ENCODE measurements at places on chromosomes 1 and 21.

- peak; percentile 26 for DNase-seq
Observed at GRCh38 chr1:32464716-32465577, at the start of gene ZBTB8B. TSS of gene ZBTB8B (plus strand) at chr1:32465072. CDS start at chr1:32470625, 5,553 bp downstream.

- no peak for DNase-seq
Observed at GRCh38 chr1:189131576-189131975, 1346.1 kb downstream of the BRINP3 start.

DNA sequence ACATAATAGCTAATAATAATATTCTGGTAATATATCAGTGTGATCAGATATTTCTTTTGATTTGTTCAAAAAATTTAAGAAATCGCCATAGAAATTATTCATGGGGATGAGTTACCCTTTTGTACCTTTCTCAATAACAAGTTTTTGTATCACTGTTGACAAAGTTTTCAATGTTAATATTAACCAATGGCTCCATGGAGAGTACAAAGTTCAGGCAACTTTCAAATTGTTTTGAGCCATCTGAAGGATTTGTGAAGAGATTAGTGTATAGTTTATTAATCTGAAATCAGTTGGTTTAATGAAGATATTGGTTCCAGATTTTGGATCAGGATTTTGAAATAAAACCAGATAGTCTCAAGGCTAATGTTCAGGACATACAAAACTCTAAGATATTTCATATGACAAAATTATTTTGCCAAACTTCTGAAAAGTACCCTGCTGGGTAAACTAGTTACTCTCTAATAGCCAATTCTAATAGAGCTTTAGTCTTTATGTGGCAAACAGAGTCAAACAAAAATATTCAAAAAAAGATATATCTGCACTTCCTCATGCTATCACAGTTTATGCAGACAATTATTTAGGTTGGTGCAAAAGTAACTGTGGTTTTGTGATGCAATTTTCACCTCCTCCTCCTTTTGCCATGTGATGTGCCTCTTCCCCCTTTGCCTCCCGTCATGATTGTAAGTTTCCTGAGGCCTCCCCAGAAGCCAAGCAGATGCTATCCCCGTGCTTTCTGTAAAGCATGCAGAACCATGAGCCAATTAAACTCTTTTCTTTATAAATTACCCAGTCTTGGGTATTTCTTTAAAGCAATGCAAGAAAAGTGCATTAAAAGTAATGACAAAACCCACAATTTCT, 1105.0 kb downstream of the PLA2G4A start:
- DNase-seq = no peak

GRCh38 chr21:41799763-41800162, 32.9 kb upstream of the RIPK4 start:
- no peak for DNase-seq
